Lung (tissue), 17 donors: ENCODE measurements at places on chromosomes 3 and 15. TPM values are rescaled to one million over a fixed set of nuclear protein-coding genes. Genes with fewer than 3 reads are reported as not detected.

Gene PSMD2
- polyA plus RNA-seq, result 222 TPM

Gene PDCD10
- 26.7 TPM for polyA plus RNA-seq

Gene P2RY1
- polyA plus RNA-seq, result 8.3 TPM

Gene SLC7A14
- not detected for polyA plus RNA-seq

Gene C3orf85
- not detected for polyA plus RNA-seq

Gene TMEM108
- polyA plus RNA-seq, result 5.3 TPM

Gene BCHE
- 4.5 TPM for polyA plus RNA-seq

Gene ECE2
- polyA plus RNA-seq, result not detected

Gene ZNF662
- 4.1 TPM for polyA plus RNA-seq

Gene IQCF5
- polyA plus RNA-seq, result not detected

Gene GHRL
- polyA plus RNA-seq, result 13.7 TPM

Gene SLC22A14
- polyA plus RNA-seq, result 0.06 TPM

Gene MLF1
- 22.9 TPM for polyA plus RNA-seq

Gene AADAC
- 7.3 TPM for polyA plus RNA-seq

Gene NOX5
- 0.03 TPM for polyA plus RNA-seq

Gene CYP1A1
- 0.46 TPM for polyA plus RNA-seq

Gene CYP11A1
- 0.65 TPM for polyA plus RNA-seq

Gene ADAM10
- polyA plus RNA-seq, result 73.7 TPM

Gene LMOD3
- 0.08 TPM for polyA plus RNA-seq

Gene AHSG
- polyA plus RNA-seq, result not detected

Gene GATA2
- polyA plus RNA-seq, result 31.4 TPM

Gene RBP2
- 0.33 TPM for polyA plus RNA-seq

Gene SAMMSON
- not detected for polyA plus RNA-seq

Gene SH2D7
- polyA plus RNA-seq, result 0.04 TPM

Gene SNX33
- polyA plus RNA-seq, result 13.6 TPM

Gene TIMP4
- polyA plus RNA-seq, result 1.4 TPM

Gene TRPM1
- 0.09 TPM for polyA plus RNA-seq

Gene SKOR1
- 0.18 TPM for polyA plus RNA-seq

Gene LRRN1
- 0.45 TPM for polyA plus RNA-seq

Gene GOLGA6A
- 0.03 TPM for polyA plus RNA-seq

Gene CACNA1D
- 9.3 TPM for polyA plus RNA-seq

Gene CPN2
- not detected for polyA plus RNA-seq

Gene SMCO1
- not detected for polyA plus RNA-seq

Gene ZBTB47
- 12.0 TPM for polyA plus RNA-seq

Gene FGF12
- 0.23 TPM for polyA plus RNA-seq

Gene CLK3
- polyA plus RNA-seq, result 63.3 TPM

Gene EPHA3
- 0.18 TPM for polyA plus RNA-seq

Gene C2CD4A
- polyA plus RNA-seq, result 0.86 TPM

Gene HRG
- not detected for polyA plus RNA-seq

Gene TGM5
- not detected for polyA plus RNA-seq

Gene TRANK1
- 4.3 TPM for polyA plus RNA-seq

Gene FYCO1
- 11.3 TPM for polyA plus RNA-seq

Gene ZBBX
- polyA plus RNA-seq, result 11.3 TPM

Gene PRRT3
- 1.1 TPM for polyA plus RNA-seq

Gene UCN2
- 0.16 TPM for polyA plus RNA-seq

Gene TM6SF1
- polyA plus RNA-seq, result 11.8 TPM

Gene SEMA6D
- 3.0 TPM for polyA plus RNA-seq
